MCF 10A (cell line): ENCODE measurements at places on chromosomes 1 and 21. TPM values are rescaled to one million over a fixed set of nuclear protein-coding genes. Genes with fewer than 3 reads are reported as not detected.

FNDC5 gene
- not detected in 2 replicates for total RNA-seq

TMOD4 gene
- total RNA-seq, result 1.1 TPM in 1 of 2 replicates, not detected in the other

APCS gene
- total RNA-seq, result not detected in 2 replicates

NPPA gene
- total RNA-seq, result not detected in 2 replicates

NR5A2 gene
- 0.09 TPM in 1 of 2 replicates, not detected in the other for total RNA-seq

PAQR6 gene
- total RNA-seq, result 21.5 and 29.2 TPM in 2 replicates

PODN gene
- total RNA-seq, result not detected in 2 replicates

GRCh38 chr1:22893292-22893691 is 79.4 kb downstream of the LACTBL1 start:
- no peaks in the 10 kb centered on the region for H3K4me1 ChIP-seq
- no peak overlapping the region for H3K27ac ChIP-seq
- no peak overlapping the region for H3K4me3 ChIP-seq
- H3K27me3 ChIP-seq, result no peaks in the 10 kb centered on the region
- DNase-seq, result no peak

GRCh38 chr1:203268901-203269653 is 36.2 kb upstream of the BTG2 start:
- H3K36me3 ChIP-seq, result no peaks in the 10 kb centered on the region
- peaks cover 12% of the 10 kb centered on the region for H3K4me1 ChIP-seq
- no peak overlapping the region for H3K4me3 ChIP-seq
- DNase-seq, result peak; percentile 95
- H3K27ac ChIP-seq, result no peak overlapping the region

DNA sequence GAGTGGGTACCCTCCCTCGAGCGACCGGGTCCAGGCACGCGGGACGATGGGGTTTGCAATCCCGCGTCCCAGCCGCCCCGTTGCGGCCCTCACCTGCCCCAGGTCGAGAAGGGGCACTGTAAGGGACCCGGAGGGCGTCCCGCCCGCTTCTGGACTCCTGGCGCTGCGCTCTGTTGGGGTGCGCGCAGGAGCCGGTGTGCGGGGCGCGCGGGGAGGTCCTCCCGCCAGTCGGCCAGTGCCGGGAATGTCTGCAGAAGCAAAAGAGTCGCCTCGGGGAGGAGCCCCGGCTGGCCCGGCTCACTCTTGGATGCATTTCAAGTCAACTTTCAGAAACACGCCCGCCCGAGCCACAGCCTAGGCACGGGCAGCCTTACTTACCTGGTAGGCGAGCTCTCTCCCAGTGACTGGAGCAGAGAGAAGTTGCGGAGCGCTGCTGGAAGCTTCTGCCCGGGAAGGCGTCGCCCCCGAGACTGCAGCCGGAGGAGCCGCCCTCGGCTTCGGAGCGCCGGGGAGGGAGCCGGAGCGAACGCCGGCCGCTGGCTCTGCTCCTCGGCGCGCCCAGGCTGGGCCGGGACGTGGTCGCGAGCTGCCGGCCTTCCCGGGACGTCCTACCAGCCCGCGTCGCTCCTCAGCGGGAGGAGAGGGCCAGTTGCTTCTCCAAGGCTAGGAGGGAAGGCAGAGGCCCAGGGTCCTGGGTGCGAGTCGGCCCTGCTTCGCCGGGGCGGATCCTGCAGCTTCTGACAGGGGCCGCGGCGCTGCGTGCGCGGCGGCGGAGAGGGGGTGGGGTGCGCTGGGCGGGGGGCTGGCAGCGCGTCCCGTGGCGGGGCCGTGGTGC is at the start of gene LMX1A:
Gene LMX1A, minus strand, starts transcription at position 739 of the 835 bp plus-strand sequence. CDS start 1,156 bp downstream, outside the sequence.
- H3K36me3 ChIP-seq, result no peaks in the 10 kb centered on the region
- peaks cover 3% of the 10 kb centered on the region for H3K4me1 ChIP-seq
- DNase-seq, result no peak
- no peak within 1 kb of the TSS for H3K27ac ChIP-seq

- DNase-seq, result peak; percentile 38
- no peaks in the 10 kb centered on the region for H3K36me3 ChIP-seq
- peak overlapping the region; percentile 68 for H3K27ac ChIP-seq
- no peaks in the 10 kb centered on the region for H3K27me3 ChIP-seq
Observed at GRCh38 chr1:172630056-172630818, 28.7 kb upstream of the FASLG start.

DNA sequence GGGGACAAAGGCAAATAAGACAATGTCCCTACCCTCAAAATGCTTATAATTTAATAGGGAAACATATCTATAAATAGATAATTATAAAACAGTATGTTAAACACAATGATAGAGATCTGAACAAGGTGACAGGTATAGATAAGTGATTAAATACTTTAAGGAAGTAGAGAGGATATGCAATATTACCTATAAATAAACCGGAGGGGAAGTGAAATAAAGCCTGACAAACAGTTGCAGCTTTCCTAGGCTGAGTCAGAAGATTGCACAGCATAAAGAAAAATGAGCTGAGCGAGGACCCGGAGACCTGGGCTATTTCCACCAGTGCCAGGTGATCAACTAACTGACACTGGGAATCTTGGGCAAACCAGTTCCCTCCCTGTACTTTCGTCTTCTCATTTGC is 11.5 kb upstream of the PSRC1 start:
- H3K4me3 ChIP-seq, result no peak overlapping the region
- H3K27ac ChIP-seq, result no peak overlapping the region
- peaks cover 14% of the 10 kb centered on the region for H3K4me1 ChIP-seq
- H3K27me3 ChIP-seq, result no peaks in the 10 kb centered on the region
- DNase-seq, result no peak

DNA sequence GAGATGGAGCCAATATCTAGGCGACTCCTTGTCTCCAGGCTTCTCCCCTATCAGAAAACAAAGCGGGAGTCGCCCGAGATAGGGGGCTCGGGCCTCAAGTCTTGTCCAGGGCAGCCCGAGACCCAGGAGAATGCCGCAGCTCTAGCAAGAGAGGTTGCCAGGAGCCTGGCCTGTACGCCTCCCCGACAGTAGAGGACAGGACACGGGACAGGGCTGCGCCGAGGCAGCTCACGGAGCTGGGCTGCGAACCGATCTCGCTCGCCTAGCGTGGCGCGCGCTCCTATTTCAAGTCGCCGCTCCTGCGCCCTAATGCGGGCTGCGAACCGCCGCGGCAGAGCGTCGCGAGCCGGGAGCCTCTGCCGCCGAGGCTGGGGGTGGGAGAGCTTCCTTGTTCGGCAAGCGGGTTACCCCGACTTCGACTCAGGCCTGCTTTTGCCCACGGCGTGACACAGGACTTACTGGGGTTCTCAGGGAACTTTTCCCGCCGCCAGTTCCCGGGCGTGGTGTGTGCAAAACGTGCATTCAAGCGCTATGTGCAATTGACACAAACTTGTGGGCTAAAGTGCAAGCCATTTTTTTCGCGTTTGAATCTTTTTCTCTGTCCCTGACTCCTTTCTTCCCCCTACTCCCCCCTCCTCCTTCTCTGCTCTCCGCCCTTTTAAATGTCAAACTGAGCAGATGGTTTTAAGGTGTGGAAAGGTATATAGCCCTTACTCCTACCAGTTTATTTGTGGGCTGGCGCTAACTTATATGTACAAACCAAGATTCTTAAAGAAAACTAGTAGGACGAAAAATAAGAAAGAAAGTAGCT is 2.4 kb upstream of the PROX1 start:
- no peaks in the 10 kb centered on the region for H3K36me3 ChIP-seq
- DNase-seq, result no peak
- peaks cover 92% of the 10 kb centered on the region for H3K27me3 ChIP-seq
- peaks cover 15% of the 10 kb centered on the region for H3K4me1 ChIP-seq

DNA sequence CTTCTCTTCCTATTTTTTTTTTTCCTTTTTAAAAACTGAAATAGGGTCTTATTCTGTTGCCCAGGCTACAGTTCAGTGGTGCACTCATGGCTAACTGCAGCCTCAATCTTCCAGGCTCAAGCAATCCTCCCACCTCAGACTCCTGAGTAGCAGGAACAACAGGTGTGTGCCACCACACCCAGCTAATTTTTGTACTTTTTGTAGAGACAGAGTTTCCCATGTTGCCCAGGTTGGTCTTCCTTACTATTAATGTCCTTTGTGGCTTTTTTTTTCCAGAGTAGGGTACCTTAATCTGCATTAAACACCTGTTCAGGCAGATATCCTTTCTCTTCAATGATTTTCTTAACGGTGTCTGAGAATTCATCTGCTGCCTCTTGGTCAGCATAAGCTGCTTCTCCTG is 4.3 kb upstream of the KTI12 start:
- no peak overlapping the region for H3K27ac ChIP-seq
- DNase-seq, result no peak
- H3K4me3 ChIP-seq, result no peak overlapping the region

DNA sequence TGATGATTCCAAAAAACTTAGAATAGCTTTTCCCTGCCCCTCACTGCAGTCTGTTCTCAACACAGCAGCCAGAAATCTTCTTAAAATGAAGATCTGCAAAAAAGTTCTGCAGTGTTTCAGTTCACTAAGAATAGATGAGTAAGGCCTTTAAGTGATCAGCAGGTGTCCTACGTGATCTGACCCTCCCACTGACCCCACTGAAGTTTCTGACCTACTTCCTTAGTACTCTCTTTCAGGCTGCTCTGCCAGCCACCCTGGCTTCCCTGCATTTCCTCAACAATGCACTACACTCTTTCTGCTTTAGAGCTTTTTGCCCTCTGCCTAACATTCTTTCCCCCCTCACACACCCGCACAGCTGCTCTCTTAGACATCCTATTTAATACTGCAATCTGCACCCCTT is 182.5 kb downstream of the AKT3 start:
- H3K4me1 ChIP-seq, result no peaks in the 10 kb centered on the region
- H3K4me3 ChIP-seq, result no peak overlapping the region
- no peaks in the 10 kb centered on the region for H3K27me3 ChIP-seq

DNA sequence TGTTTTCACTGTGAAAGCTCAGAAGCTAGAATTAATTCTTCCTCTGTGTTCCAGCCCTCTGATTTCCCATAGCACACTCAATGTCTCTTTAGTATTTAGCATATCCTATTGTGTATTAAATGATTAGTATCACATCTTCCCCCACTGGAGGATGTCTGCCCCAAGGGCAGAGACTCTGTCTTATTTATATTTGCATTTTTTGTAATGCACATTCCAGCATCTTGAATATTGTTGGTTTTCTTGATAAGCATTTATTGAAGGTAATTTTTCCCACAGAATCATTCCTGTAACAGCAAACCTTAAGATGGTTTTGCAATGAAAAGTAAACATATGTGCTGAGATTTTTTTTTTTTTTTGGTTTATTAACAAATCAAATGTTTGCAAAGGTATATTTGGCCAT is 34.1 kb downstream of the CENPF start:
- peaks cover 33% of the 10 kb centered on the region for H3K36me3 ChIP-seq
- H3K4me3 ChIP-seq, result no peak overlapping the region
- H3K27ac ChIP-seq, result peak overlapping the region; percentile 22
- H3K27me3 ChIP-seq, result no peaks in the 10 kb centered on the region

- no peak for DNase-seq
- peaks cover 85% of the 10 kb centered on the region for H3K36me3 ChIP-seq
- peak overlapping the region; percentile 57 for H3K4me3 ChIP-seq
- H3K27me3 ChIP-seq, result no peaks in the 10 kb centered on the region
- peaks cover 37% of the 10 kb centered on the region for H3K4me1 ChIP-seq
Observed at GRCh38 chr21:41753006-41753898, 13.6 kb downstream of the RIPK4 start.

DNA sequence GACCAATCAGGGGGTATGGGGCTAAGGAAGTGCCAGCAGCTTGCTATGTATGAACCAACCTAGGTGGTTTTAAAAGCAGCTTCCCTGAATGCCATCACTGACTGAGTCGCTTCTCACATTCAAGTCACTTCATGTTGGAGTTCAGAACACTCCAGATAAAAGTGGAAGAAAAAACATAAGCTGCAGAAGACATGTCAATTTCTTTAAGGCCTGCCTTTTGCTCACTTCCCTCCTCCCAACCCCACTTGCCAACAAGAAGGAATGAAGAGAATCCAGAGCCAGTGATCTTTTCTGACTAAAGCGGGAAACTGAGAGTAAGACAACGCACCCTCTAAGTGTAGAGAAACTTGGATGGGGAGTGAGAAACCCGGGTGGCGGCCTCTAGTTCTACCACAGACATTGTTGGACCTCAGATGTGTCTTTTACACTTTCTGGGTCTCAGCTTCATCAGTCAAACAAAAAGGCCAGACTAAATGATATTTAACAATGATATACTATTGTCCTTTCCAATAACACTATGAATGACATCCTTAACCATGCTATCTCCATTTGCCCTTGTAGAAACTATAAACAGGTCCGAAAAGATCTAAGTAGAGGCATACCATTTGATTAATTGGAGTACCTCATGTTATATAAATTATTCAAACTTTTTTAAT is 54.1 kb downstream of the LUZP1 start:
- peak overlapping the region; percentile 19 for H3K27ac ChIP-seq
- H3K4me3 ChIP-seq, result no peak overlapping the region
- no peak for DNase-seq

DNA sequence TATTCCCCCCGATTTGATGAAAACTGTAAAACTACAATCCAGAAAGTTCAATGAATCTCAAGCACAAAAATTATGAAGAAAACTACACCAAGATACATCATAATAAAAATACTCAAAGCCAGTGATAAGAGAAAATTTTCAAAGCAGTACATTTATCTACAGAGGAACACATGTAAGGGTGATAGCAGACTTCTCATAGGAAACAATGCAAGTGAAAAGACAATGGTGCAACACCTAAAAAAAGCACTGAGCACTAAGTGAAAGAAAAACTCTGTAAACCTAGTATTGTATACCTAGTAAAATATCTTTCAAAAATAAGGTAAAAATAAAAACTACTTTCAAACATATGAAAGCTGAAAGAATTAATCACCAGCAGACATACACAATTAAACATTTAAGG is 76.1 kb upstream of the IRF2BP2 start:
- H3K27ac ChIP-seq, result no peak overlapping the region
- DNase-seq, result no peak

DNA sequence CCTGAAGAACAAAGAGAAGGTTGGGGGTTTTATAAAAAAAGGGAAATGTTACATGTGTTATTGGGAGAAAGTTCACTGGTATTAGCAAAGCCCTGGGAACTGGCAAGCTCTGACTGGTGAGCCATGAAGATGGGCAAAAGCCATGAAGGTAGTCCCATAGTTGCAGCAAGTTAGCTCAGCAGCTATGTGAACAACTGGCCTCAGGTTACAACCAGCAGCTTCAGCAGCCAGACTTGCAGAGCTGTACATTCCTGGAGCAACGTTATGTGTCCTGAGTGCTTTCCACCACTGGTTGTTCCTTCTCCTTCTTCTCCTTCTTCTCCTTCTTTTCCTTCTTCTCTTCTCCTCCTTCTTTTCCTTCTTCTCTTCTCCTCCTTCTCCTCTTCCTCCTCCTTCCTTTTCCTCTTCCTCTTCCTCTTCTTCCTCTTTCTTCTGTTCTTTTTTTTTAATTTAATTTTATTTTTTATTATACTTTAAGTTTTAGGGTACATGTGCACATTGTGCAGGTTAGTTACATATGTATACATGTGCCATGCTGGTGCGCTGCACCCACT is 56.1 kb upstream of the TLR5 start:
- H3K36me3 ChIP-seq, result no peaks in the 10 kb centered on the region
- H3K27me3 ChIP-seq, result no peaks in the 10 kb centered on the region
- peaks cover 40% of the 10 kb centered on the region for H3K4me1 ChIP-seq
- DNase-seq, result peak; percentile 72

- peak within 1 kb of the TSS; percentile 84 for H3K4me3 ChIP-seq
- DNase-seq, result peak; percentile 82
- H3K4me1 ChIP-seq, result peaks cover 12% of the 10 kb centered on the region
- H3K27me3 ChIP-seq, result no peaks in the 10 kb centered on the region
- H3K36me3 ChIP-seq, result no peaks in the 10 kb centered on the region
Observed at GRCh38 chr1:162069334-162070093, at the start of gene NOS1AP. TSS of gene NOS1AP (plus strand) at chr1:162069691. CDS start at chr1:162070178, 487 bp downstream.
